Omental fat pad (tissue), 4 donors: ENCODE measurements at places on chromosomes 5 and 9.

GRCh38 chr5:159993194-159993593 is 15.7 kb upstream of the TTC1 start:
- DNase-seq = no peak

GRCh38 chr5:143248822-143249579 is 154.5 kb downstream of the NR3C1 start:
- DNase-seq = no peak

GRCh38 chr5:81450940-81451339 is 57.0 kb upstream of the ACOT12 start:
- DNase-seq = no peak

DNA sequence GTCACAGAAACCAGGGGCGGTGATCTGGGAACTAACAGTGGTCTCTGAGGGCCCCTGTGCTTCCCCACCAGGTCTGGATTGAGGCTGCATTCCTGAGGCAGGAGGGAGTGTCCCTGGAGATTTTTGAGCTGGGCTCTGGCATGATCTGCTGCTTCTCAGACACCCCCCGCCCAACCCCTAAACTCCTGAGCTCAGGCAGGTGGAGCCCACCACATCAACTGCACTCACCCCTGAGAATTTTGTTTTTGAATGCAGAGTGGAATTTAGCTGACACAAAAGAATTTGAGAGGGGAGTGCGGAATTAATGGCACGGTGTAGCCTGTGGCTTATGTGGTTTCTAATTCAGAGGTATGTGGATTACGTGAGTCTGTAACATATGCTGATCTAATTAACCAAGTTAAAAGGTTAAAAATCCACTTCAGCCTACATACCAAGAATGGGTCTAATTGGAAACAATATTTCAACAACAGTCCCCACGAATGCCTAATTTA is 23.9 kb upstream of the CTSL start:
- no peak for DNase-seq

GRCh38 chr5:96957254-96958049 is 21.6 kb downstream of the LNPEP start:
- no peak for DNase-seq

DNA sequence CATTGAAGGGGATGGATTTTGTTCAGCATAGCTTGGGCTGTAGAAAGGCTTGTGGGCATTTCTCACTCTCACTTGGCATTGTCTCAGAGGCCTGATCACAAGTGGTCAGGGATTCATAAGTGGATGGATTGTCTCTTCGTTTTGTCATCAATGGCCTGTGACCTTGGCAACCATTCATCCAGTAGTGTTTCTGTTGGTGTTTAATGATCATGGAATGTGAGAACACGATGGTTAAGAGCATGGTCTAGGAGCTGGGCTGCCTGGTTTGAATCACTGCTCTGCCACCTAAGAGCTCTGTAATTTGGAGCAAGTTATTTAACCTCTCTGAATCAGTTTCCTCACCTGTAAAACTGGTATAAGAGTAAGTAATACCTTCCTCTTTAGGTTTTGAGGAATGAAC is 430.1 kb upstream of the MEF2C start:
- no peak for DNase-seq

DNA sequence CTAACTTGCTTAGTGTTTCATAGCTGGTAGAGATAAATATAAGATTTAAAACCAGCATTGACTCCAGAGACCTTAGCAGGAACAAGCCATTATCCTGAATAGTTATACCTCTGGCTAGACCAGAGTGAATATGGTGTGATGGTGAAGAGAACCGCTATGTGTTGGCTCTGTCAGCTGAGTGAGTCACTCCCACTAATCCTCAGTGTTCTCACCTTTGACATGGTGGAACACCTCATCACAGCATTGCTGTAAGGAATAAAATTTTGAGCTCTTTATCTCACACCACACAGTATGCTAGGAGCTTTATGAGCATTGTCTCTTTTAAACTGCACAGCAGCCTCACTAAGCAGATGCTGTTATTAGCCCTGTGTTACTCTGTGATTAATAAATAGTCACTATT is 90.7 kb upstream of the DHFR start:
- DNase-seq = no peak

DNA sequence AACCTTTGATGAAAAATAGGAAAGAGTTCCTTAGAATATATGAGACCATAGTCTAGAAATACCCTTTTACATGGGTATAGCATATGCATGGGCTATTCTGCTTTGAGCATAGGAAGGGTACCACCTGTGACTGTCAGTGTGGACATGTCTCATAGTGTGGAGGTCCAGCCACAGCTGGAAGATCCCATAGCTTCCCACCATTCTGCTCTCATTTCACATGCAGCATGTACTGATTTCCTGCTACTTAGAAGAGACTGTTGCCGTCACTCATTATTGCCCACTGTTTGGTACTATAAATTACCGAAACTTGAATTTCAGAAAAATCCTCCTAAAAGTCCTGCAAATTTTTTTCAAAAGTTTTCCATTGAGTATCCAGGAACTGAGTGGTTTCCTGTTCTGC is 477.8 kb upstream of the DAB2 start:
- no peak for DNase-seq

DNA sequence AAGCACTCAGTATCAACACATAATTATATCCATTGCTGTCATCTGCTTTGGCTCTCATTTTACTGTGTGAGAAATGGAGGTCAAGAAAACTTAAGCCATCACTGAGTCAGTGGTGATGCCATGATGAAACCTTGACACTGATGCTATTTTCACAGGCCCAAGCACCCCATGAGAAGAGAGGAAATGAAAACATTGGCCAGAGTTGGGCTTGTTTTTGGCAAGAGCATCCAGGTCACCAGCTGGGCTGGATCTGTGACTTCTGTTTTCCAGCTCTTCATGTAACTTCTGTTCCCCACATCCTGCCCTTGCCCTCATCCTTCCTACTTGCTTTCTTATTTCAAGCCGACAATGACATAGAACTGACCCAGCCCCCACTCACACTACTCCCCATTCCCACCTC is 10.0 kb downstream of the LCP2 start:
- DNase-seq = no peak

GRCh38 chr5:19258686-19259085 is 729.3 kb downstream of the CDH18 start:
- DNase-seq = no peak

GRCh38 chr5:139833525-139833924 is 37.9 kb downstream of the PSD2 start:
- no peak for DNase-seq

- DNase-seq = no peak
Observed at GRCh38 chr9:111728617-111729366, 65.9 kb downstream of the SHOC1 start.

DNA sequence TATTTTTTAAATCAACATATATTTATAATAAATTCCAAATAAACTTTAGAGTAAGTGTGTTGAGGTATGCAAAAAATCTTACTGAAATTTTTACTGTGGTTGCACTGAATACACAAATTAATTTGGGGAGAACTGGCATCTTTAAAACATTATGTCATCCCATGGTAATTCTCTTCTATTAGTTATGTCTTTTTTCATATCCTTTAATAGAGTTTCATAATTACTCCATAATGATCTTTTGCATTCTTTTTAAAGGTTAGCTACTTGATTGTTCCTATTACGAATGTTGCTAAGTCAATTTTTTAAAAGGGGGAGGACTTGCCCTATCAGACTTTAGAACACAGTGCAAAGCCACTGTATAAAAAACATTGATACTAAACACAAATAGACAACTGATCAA is 26.8 kb downstream of the SSBP2 start:
- no peak for DNase-seq

- DNase-seq = no peak
Observed at GRCh38 chr5:158754018-158754514, 345.6 kb downstream of the EBF1 start.

DNA sequence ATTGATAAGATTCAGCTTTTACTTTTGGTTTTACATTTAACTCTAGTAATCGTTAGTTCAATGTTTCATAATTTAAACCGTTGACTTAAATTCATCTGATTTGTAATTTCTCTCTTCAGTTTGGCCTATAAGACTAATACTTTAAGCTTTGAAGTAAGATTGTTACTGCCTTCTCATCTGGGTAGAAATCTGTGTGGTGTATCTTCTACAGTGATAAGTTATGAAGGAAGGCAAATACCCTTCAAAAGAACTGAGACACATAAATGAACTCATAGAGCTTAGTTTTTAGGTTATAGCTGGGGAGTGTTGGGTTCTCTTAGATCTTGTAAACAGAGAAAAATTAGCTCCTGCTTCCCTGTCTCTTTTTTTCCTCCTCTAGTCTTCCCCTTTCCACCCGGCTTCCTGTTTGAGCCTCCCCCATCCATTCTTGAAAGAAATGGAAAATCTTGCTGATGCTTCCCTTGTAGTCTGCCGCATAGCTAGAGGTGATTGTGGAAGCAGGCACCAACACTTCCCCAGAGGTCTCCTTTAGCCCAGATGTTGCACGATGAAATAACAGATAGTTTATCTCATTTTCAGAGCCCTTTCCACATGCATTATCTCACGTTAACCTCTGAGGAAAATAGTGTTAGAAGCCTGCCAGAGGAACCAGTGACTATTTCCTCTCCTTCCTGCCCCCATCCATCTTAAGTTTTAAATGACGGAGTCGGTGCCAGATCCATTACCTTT is 2.0 kb upstream of the F2RL2 start:
- no peak for DNase-seq

DNA sequence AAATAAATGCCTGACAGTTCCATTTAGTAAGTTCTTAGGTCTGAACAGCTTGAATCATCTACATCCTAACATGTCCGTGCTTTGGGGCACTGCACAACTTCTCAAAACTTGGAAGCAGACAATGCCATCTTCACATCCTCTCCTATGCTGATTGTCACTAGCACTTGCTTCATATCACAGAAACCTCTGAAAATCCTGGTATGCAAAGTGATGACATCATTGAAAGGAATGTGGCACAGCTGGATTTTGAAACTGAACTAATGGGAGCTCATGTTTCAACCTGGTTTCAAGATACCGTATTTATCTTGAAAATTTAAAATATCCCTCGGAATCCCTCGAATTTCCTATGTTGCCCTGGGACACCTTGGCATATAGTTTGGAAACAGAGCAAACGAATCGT is 490.2 kb upstream of the DAP start:
- no peak for DNase-seq

DNA sequence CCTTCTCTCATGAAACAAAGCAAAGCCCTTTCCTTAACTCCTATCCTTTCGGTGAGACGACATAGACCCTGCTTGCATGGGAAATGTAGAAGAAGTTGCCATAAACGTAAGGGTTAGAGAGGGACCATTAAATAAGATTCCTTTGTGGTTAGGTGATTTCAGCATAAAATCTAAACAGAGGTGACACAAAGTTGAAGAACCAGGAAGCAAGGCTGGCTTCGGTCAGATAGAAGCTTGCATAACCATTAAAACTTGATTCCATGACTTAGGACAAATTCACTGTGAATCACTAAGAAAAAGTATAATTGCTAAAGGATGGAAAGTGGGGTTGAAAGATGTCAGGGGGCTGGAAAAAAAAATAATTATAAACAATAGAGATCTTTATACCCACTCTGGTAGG is 30.9 kb upstream of the ABLIM3 start:
- no peak for DNase-seq

DNA sequence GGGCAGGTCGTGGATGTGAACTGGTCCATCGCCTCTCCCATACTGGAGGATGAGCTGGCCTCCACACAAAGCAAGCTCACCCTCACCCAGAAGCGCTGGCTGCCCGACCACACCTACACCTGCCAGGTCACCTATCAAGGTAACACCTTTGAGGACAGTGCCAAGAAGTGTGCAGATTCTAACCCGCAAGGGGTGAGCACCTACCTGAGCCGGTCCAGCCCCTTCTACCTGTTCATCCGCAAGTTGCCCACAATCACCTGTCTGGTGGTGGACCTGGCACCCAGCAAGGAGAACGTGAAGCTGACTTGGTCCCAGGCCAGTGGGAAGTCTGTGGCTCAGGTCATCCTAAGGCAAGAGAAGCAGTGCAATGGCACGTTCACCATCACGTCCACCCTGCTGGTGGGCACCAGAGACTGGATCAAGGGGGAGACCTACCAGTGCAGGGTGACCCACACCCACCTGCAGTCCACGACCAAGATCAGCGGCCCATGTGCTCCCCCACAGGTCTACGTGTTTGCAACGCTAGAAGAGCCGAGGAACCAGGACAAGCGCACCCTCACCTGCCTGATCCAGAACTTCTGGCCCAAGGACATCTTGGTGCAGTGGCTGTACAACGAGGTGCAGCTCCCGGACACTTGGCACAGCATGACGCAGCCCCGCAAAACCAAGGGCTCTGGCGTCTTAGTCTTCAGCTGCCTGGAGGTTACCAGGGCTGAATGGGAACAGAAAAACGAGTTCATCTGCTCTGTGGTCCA is 71.3 kb downstream of the INSL6 start:
- no peak for DNase-seq

GRCh38 chr5:43154469-43154868 is 33.8 kb downstream of the ZNF131 start:
- no peak for DNase-seq

DNA sequence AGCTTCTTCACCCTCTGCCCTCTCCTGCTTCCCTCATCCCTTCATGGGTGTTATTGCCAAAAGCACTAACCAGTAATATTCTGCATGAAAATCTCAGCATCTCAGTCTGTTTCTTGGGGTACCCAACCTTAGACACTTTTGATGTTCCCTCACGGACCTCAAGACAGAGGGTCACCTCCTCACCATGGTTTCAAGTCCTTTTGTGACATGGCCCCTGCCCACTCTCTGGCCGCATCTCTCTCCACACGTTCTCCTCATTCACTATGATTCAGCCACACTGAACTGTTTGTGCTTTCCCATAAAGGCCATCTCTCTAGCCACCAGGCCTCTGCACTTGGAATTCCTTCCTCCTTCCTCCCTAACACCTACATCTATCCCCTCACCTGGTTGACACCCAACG is 111.5 kb upstream of the SPOCK1 start:
- DNase-seq = no peak

DNA sequence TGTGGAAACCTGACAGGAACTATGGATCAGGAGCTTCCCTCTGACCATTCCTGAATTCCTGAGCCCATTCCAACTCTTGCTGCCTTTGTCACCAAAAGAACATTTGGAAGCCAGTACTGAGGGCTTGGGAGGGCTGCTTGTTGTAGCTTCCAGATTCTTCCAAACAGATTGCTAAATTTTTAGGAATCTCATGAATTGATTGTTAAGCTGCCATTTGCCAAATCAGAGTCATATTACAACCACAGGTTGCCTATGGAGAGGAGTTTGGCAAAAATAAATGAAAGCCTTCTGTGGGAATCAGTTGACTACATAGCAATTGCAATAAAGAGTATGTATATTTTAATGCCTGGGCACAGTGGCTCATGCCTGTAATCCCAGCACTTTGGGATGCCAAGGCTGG is 39.2 kb upstream of the SLC28A3 start:
- no peak for DNase-seq

- no peak for DNase-seq
Observed at GRCh38 chr5:111928511-111928910, 171.5 kb upstream of the NREP start.

- no peak for DNase-seq
Observed at GRCh38 chr9:97578846-97579245, 54.3 kb downstream of the TSTD2 start.

GRCh38 chr5:73582285-73583145 is 17.0 kb downstream of the UTP15 start:
- DNase-seq = no peak

GRCh38 chr9:137278721-137279711 is 1.5 kb downstream of the TOR4A start:
- no peak for DNase-seq
